ENCODE measurements at places on chromosomes 2 and 18. TPM values are rescaled to one million over a fixed set of nuclear protein-coding genes. Genes with fewer than 3 reads are reported as not detected.

- no peak for DNase-seq
Measured at GRCh38 chr2:200286578-200286977, 19.9 kb upstream of the SPATS2L start.

DNA sequence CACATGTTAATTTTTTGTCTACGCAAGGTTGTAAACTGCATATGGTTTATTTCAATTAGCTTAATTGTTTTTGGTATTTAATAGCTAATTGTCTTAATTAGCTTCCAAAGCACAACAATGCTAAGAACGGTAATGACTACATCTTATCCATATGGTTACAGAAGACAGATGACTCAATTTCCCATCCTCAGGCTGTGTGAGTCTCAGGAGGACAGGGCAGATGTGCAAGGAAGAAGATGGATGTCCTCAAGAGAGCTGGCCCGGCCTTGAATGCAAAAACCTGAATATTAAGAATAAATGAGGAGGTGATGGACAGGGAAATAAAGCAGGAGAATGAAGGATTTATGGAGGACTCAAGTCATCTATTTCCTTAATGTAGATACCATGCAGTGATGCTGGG, 31.4 kb downstream of the SLC4A3 start:
- DNase-seq = no peak

Gene GAREM2
- 3.4 TPM for total RNA-seq

DNA sequence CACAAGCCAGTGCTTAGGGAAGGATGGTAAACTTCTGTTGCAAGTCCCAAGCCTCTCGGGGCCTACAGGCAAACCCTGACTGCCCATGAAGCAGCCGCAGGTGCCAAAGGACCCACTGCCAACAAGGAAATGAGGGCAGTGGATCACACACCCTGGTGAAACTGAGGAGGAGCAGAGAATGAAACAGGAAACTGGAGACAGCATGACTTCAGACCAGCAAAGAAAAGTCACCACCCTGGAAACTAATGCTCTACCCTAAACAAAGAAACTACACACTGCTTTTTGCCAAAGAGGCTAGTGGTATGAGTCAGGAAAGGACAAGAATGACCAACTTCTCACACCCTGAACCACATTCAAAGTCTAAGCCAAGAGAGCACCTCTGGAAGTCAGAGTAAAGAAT, 97.2 kb downstream of the MYO5B start:
- DNase-seq = no peak

DNA sequence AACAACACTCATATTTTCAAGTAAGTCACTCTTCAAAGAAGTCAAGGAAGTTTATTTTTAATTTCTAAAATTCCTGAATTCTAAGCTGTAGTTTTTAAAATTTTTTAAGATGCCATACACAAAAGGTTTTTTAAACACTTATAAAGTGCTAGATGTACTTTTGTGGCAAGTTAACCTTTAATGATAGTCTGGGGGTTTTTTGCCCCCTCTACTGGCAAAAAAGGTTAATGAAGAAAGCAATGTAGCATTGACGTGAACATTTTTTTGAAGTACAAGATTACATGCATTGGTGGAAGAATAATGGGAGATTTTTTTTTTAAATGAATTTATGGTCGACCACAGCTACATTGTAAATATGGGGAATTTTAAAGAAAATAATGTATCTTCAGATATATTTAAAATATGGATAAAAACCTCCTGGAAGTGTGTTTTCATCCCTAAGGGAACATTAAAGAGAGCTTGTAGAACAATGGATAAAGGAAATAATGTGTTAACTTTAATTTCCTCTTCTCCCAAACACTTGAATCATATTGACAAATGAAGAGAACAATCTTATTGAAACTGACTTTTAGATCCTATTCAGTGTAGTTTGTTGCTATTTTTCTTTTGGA, 12.6 kb downstream of the ITPRID2 start:
- DNase-seq = no peak

Gene DNER
- 13.4 TPM for total RNA-seq

- DNase-seq = no peak
Measured at GRCh38 chr18:75036917-75037688, 171.8 kb downstream of the PTGR3 start.

Gene VSNL1
- total RNA-seq = not detected

GRCh38 chr2:207930747-207931146, 94.6 kb downstream of the PLEKHM3 start:
- no peak for DNase-seq

DNA sequence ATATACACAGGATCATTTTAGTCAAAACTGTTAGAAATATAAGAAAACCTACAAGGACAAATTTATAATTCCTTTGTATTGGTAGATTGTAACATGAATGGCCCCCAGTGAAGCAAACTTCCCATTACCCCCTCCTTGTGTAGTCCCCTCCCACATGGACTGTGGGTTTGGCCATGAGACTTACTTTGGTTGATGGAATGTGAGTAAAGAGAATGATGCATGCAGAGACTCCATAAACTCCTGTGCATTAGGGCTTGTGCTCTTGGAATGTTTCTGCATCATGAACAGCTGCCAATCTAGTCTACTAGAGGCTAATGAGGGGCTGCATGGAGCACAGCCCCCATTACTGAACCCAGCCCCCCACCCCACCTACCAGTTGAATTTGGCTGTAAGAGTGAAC, 8.3 kb upstream of the TGFA start:
- no peak for DNase-seq

Gene DTNA
- 12.3 TPM for total RNA-seq

Gene CD8A
- total RNA-seq = not detected

Gene TMEM178A
- 1.9 TPM for total RNA-seq

Gene SANBR
- total RNA-seq = 16.0 TPM

GRCh38 chr18:58977801-58978200, 113.1 kb downstream of the ZNF532 start:
- DNase-seq = no peak

Gene APOB
- total RNA-seq = 0.10 TPM

GRCh38 chr2:118672571-118673158, 174.8 kb downstream of the EN1 start:
- no peak for DNase-seq

DNA sequence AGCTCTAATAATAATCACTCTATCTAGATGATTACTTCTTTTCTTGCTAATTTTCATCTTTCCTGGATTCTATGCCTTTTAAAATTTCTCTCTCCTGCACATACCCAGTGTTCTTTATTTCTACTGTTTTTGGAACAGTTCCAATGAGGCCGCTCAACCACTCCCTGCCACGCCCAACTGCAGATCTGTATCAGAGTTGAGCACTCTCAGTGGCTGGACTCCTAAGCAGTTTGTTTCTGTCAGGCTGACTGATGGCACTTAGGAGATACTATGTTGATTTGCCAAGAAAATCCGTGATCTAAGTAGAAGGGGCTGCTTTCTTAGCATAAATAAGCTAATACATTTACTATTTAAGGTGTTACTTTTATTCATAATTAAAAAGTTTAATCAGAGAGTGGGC, 192.8 kb downstream of the ARHGAP15 start:
- DNase-seq = no peak

DNA sequence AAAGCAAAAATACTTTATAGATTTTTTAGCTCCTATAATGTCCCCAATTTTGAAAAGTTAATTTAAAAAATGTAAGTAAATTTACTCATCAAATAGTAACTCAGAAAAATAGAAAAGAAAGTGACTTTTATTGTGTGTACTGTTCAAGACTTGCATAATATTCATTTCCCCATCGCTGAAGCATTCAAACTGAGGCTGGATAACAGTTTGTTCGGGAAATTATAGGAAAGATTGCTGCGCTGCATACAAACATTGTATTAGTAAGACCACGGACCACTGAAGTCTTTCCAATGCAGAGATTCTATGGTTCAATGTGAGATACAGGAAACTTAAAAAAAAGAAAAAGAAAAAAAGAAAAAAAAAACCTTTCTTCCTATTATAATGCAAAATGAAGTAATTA, 10.4 kb downstream of the STK17B start:
- DNase-seq = no peak

Gene PRSS56
- not detected for total RNA-seq

Gene SPP2
- total RNA-seq = not detected

Gene MALL
- 94.9 TPM for total RNA-seq

DNA sequence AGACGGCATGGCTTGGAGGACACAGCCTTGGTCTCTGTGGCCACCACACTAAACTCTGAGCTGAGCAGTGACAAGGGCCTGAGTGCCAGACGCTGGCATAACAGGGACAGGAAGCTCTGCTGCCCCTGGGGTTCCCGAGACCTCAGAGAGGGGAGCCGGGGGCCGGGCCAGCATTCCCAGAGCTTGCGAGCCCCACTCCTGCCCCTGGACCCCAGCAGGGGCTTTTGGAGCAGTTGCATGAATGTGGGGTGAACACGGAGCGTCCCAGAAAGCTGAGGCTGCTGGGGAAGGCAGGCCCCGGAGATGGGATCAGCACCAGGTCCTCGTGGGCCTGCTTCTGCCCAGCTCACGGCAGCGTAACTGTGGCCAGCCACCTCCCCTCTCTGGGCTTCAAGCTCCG, 7.6 kb upstream of the ERFE start:
- DNase-seq = no peak

GRCh38 chr2:231068525-231069222, 12.0 kb downstream of the PSMD1 start:
- DNase-seq = no peak

DNA sequence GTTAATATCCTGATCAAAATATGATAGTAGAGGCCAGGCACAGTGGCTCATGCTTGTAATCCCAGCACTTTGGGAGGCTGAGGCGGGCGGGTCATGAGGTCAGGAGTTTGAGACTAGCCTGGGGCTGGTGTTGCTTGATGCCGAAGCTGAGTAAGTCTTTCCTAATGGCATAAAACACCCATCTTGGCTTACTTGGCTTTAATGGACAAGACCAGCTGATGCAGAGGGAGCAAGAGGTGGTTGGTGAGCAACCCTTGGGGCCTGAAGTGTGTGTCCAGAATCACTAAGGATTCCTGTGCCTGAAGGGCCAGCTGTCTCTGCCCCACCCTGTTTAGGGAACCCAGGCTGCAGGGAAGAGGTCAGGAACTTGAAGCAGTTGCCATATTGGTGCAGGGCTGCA, 217.2 kb downstream of the ARL4C start:
- DNase-seq = no peak

DNA sequence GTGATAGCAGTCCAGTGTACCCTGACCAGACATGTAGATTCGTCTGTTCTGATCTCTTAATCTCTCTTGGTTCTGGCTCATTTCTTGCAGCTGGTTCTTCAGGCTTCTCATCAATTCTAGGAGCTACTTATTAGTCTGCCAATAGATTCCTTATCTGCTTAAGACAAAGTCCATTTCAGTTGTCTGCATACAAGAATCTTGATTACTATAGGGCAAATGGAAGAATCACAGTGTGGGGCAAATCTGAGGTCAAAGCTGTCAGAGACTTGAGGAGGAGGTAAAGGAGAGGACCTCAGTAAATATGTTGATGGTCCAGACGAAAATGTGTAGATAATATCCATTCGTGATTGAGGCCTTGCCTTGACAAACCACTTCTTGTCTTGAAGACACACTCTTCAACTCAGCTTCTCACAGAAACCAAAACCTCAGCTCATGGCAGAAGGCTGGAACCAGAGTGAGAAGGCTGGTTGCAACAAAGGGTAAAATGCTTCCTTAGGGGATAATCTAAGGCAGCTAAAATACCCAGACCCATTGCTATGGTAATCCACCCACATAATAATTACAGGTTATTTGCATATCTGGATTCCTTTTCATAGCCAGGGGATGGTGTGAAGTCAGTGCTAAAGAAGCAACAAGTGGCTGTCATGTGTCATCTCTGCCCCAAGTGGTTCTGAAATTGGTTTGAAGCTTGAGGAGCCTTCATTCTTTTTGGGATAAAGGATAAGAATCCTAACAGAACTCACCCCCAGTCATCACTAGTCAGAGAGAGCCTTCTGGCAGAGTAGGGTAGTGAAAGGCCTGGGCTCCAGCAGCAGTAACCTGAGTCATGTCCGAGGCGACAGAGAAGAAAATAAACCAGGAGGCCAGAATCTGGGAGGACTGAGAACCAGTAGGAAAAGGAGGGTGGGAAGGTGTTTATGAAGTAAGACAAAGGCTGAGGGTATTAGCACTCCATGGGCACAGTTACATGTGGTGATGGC, 29.2 kb upstream of the PELI1 start:
- DNase-seq = no peak

Gene GPR75
- 2.9 TPM for total RNA-seq

GRCh38 chr18:5484526-5484925, 59.3 kb downstream of the EPB41L3 start:
- DNase-seq = no peak

DNA sequence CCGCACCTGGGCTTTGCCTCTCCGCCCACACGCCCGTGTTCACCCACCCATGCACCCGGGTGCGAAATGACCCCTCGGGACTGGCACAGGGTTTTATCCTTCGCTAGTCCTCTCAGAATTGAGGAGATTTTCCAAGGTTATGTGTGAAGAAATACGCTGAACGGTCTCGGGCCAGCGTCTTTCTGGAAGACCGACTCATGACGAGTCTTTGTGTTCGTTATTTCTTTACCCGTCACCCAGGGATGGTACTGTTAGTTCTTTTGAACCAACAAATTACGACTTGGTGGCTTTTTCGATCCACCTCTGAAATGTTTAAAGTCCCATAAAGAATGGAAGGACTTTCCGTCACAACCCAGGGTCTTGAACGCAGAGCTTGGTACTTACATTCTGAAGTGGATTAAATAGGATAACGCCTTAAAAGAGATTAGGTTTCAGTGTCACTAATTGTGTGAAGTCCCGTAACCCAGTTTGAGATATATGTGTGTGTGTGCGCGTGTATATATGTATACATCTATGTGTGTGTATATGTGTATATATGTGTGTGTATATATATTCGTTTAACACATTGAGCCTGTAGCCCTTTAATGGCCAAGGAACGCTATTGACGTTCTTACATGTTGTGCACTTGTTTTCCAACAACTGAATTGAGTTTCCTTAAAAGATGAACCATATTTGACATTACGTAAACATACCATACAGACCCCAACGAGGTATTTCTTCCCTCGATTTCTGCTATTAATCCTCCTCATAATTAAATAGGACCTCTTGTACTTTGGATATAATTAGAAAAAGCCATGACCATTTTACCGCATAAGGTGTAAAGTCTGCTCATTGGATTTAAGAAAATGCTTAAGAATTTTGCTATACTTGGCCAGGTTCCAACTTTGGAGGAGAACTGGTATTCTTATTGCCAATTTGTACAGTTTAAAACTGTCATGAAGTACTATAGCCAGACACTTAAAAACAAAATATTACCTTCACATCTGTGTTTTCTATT, 889 bp downstream of the ZC3H15 start:
- DNase-seq = peak; percentile 27

Gene RTKN
- total RNA-seq = 14.5 TPM

GRCh38 chr2:141835103-141835502, 295.7 kb downstream of the LRP1B start:
- DNase-seq = no peak

GRCh38 chr2:237604960-237605359, 14.4 kb upstream of the RAB17 start:
- no peak for DNase-seq

Gene LNPK
- total RNA-seq = 6.8 TPM

- DNase-seq = no peak
Measured at GRCh38 chr2:198004921-198005829, 200.8 kb downstream of the PLCL1 start.

Gene NOL4
- 0.05 TPM for total RNA-seq

Measured in glomerular endothelial cell (primary cell).